Tongue (tissue), 3 donors: ENCODE measurements at places on chromosomes 16 and 17.

GRCh38 chr17:859824-860195 is 77.7 kb downstream of the MRM3 start:
- no peak for DNase-seq

DNA sequence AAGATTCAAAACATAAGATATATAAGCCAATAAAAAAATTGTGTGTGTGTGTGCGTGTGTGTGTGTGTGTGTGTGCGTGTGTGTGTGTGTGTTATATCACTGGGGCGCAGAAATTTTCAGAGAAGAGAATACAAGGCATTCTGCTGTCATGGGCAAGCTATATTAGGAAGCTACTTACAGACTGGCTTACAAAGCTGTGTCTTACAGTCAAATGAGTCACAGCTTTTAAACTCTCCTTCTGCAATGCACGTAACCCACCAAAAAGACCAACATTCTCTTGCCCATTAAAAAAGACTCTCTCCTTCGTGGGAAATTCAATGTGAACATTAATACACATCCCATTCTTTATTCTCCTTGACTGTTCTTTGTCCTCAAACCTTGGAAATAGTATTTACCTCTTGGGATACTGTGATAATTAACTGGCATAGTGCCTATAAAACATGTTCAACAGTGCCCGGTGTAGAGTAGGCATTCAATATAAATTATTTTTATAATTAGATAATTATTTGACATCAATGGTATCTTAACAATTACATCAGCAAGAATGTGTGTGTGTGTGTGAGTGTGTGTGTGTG is 860.4 kb upstream of the SOX9 start:
- DNase-seq, result no peak

- no peak for DNase-seq
These were observed 517.6 kb downstream of the MAF start for GRCh38 chr16:79082970-79083369.

GRCh38 chr17:57697891-57698711 is 47.0 kb downstream of the CCDC182 start:
- DNase-seq, result no peak

DNA sequence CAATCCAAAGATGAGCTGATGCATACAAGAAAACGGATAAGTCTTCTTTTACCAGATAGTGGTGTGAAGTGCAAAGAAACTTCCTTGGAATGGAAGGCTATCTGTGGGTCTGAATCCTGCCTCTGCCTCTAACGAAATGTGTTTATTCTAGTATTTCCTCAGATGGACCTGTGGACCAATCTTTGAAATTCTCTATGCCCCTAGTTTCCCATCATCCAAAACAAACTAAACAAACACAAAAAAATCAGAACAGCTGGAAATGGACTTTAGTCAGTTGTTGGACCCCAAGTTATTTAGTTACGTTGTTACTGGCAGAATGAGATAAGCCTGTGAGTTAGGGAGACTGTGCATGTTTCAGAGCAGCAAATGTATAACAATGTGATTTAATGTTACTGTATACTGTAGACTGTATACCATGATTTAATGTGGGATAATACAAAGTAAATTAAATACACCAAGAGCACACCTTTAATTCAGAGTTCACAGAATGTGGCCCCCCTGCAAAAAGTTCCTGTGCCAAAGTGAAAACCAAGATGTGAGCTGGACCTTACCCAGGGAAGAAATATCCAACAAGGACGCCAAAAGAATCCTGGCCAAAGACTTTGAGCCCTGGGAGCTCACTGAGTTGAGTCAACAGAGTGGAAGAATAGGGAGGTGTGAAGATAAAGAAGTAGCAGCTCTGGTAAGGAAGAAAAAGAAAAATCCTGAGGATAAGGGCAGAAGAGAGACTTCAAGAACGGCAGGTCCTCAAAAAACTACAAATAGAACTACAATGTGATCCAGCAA is 255.2 kb downstream of the CNTNAP4 start:
- no peak for DNase-seq
